Endothelial cell of umbilical vein (primary cell): ENCODE measurements at places on chromosomes 12 and 14. TPM values are rescaled to one million over a fixed set of nuclear protein-coding genes. Genes with fewer than 3 reads are reported as not detected.
A peak's percentile ranks its signal among the peaks of the same experiment; 100 is the strongest.

- no peaks in the 10 kb centered on the region for H3K36me3 ChIP-seq
- no peaks in the 10 kb centered on the region for H3K27me3 ChIP-seq
These were observed 59.0 kb downstream of the CCDC85C start for GRCh38 chr14:99544991-99545390.

INHBC gene
- not detected in 2 replicates for total RNA-seq

CRIP1 gene
- total RNA-seq: 4.8 and 8.1 TPM in 2 replicates

- H3K4me1 ChIP-seq: peaks cover 6% of the 10 kb centered on the region
- peak; percentile 85 for DNase-seq
- no peak overlapping the region for H3K4me3 ChIP-seq
- no peaks in the 10 kb centered on the region for H3K27me3 ChIP-seq
- H3K36me3 ChIP-seq: no peaks in the 10 kb centered on the region
These were observed 56.4 kb upstream of the ATP2A2 start for GRCh38 chr12:110224379-110225304.

DNA sequence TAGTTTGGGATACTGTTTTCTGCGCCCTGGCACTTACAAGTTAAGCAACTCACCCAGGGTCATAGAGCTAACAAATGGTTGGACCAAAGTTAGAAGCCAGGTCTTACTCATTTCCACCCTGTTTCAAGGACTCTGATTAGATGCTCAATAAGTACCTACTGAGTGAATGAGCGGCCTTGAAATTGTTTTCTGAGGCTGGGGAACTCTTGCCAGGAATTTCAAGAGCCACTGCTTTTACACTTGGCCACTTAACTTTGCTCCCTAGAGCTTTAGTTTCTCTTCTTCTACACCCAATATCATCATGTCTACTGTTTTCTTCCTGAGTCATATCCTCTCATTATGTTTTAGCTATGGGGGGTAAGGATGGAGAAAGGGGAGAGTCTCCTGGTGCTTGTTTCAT lies 431.6 kb downstream of the ZFP36L1 start:
- DNase-seq: peak; percentile 73
- no peaks in the 10 kb centered on the region for H3K36me3 ChIP-seq
- H3K4me1 ChIP-seq: peaks cover 28% of the 10 kb centered on the region
- H3K27me3 ChIP-seq: no peaks in the 10 kb centered on the region
- H3K27ac ChIP-seq: peak overlapping the region; percentile 69
- H3K4me3 ChIP-seq: no peak overlapping the region

DNA sequence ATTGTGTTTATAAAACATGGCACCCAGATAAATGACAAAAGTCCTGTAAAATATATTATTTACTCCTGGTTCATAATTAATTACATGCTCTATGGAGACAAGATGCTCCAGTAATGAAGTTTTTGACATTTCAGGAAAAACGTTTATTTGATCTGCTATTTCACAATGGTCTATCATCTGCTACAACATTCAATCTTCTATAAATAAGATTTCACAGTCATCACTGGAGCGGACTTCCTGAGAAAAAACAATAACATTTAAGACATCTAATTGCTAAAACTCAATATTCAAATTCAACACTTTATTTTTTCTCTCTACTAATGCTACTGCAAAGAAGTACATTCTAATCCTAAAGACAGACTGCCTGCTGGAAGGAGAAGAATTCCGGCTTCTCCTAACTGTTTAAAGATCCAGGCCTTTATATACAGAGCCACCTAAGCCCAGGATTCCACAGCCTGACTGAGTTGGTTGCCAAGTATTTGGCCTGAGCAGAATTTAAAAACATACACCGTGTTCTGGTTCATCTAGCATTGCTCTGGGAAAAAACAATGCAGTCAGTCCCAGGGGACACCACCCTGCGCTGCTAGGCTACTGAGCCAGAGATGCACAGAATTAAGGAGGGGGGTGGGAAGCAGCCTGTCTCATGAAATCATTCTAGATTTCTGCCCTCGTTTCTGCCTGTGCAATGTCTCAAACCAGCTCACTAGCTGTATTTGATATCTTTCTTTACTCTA lies 58.0 kb downstream of the TMTC1 start:
- H3K4me3 ChIP-seq: no peak overlapping the region
- peaks cover 17% of the 10 kb centered on the region for H3K4me1 ChIP-seq
- H3K36me3 ChIP-seq: no peaks in the 10 kb centered on the region
- peak overlapping the region; percentile 54 for H3K27ac ChIP-seq
- H3K27me3 ChIP-seq: no peaks in the 10 kb centered on the region

DLGAP5 gene
- 83.2 and 83.5 TPM in 2 replicates for total RNA-seq

MYF6 gene
- not detected in 2 replicates for total RNA-seq

CACNA2D4 gene
- 0.51 and 0.73 TPM in 2 replicates for total RNA-seq

NINJ2 gene
- 0.75 and 1.4 TPM in 2 replicates for total RNA-seq

GPN3 gene
- total RNA-seq: 25.0 and 29.6 TPM in 2 replicates

GRCh38 chr12:125470838-125471783 lies 405.9 kb downstream of the AACS start:
- no peak for DNase-seq
- no peaks in the 10 kb centered on the region for H3K27me3 ChIP-seq
- no peak overlapping the region for H3K27ac ChIP-seq

- DNase-seq: no peak
- H3K27me3 ChIP-seq: no peaks in the 10 kb centered on the region
- H3K4me3 ChIP-seq: no peak overlapping the region
- no peaks in the 10 kb centered on the region for H3K4me1 ChIP-seq
- H3K36me3 ChIP-seq: no peaks in the 10 kb centered on the region
These were observed 191.8 kb downstream of the SLC16A7 start for GRCh38 chr12:59787610-59788009.

DHRS7 gene
- total RNA-seq: 29.3 and 35.7 TPM in 2 replicates

MGP gene
- 284 and 398 TPM in 2 replicates for total RNA-seq

DNA sequence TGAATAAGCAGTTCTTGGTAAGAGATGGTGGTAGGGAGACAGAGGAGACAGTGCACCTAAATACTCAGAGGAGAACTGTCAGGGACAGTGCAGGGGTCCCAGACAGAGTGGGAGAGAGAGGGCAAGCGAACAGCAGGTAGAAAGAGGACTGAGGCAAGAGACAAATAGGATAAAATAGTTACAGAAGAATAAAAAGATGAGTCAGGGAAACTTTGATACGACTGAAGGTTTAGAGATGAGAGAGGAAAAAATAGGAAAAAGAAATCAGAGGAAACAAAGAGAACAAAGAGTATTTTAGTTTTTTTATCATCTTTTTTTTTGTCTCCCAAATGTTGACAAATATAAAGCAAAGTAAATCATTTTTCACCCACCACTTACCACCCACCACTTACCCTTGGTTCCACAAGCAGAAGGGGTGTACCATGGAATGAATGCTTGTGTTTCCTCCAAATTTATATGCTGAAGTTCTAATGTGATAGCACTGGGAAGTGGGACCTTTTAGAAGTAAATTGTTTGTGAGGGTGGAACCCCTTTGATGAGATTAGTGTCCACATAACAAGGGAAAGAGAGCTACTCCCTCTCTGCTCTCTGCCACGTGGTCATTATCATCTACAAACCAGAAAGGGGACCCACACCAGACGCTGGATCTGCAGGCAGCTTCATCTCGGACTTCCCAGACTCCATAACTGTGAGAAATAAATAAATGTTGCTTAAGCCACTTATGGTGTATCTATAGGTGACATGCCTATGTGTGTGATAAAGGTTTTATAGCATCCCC lies 292.1 kb downstream of the BTG1 start:
- H3K27me3 ChIP-seq: no peaks in the 10 kb centered on the region
- no peak for DNase-seq
- H3K4me1 ChIP-seq: no peaks in the 10 kb centered on the region
- no peaks in the 10 kb centered on the region for H3K36me3 ChIP-seq

DNA sequence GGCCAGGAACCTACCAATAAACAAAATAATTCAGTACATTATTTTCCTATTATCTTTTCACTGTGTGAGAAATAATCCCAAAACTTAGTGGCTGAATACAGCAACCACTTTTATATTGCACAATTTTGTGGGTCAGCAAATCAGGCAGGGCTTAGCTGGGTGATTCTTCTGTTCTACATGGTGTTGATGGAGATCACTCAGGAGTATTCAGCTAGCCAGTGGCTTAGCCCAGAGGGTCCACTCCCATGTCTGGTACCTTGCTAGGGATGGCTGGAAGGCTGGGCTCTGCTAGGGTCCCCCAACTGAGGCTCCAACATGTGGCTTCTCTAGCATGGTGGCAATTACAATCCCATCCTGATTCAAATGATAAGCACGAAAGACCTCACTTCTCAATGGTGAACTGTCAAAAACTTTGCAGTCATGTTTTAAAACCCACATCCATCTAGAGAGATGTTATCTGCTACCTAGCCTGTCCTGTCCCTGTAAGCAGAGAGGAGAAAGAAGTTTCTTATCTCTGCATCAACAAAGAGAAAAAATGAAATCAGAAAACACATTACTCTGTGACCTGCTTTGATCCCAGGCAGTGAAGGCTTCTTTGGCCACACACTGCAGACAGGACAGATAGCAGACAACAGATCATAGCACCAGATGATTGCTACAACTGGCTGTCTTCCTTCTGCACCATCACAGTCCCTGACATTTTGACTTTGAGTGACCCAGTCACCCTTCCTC lies 51.0 kb upstream of the MYL2 start:
- no peaks in the 10 kb centered on the region for H3K27me3 ChIP-seq
- no peak overlapping the region for H3K4me3 ChIP-seq
- H3K36me3 ChIP-seq: no peaks in the 10 kb centered on the region
- no peaks in the 10 kb centered on the region for H3K4me1 ChIP-seq
- no peak for DNase-seq

GRCh38 chr12:105457026-105457425 lies 126.5 kb downstream of the C12orf75 start:
- peaks cover 32% of the 10 kb centered on the region for H3K4me1 ChIP-seq
- H3K36me3 ChIP-seq: no peaks in the 10 kb centered on the region
- H3K4me3 ChIP-seq: no peak overlapping the region
- H3K27ac ChIP-seq: no peak overlapping the region
- H3K27me3 ChIP-seq: no peaks in the 10 kb centered on the region

TAS2R43 gene
- total RNA-seq: 0.88 and 1.8 TPM in 2 replicates

DNA sequence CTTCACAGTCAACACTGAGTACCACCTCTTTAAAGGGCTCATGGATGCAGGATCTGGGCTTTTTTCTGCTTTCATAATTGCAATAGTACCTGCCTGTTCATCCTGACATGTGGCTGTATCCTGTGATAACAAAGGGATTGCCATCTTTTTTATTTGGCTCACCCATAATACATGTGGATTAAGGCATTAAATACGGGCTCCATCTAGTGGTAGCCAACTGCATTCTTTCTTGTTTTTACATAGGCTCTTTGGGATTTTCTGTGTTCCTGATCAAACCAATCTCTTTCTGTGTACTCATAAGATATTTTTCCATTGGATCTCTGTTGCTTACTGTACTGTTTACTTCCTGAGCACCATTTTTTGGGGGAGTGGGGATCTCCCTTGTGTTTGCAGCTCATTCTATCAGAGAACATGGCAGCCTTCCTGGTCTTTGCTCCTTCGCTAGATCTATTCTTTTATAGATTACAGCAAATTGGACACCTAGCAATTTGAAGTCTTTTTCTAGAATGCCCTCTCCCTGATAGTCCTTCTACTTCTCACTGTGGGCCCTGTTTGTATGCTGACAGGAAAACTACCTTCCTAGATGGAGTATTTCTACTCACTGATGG lies 723.4 kb upstream of the MDGA2 start:
- no peaks in the 10 kb centered on the region for H3K4me1 ChIP-seq
- H3K36me3 ChIP-seq: no peaks in the 10 kb centered on the region
- DNase-seq: peak; percentile 19
- H3K27ac ChIP-seq: no peak overlapping the region
- H3K4me3 ChIP-seq: no peak overlapping the region

DNA sequence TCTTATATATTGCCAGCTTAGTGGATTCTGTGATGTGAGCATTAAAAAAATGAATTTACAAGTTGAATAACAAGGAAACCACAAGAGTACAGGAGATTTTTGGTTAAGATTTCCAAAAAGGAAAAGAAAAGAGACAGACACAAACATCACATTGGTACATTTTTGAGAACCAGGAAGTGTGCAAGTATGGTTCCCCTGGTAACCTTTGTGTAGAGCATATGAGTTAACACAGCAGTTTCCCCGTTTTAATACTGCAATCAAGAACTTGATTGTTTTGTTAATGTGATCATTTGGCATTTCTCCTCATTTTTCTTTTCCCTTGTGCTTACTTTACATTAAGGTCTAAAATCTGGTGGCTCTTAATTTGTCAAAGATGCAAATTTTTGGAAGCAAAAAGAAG lies 490.4 kb upstream of the ATP2B1 start:
- no peaks in the 10 kb centered on the region for H3K36me3 ChIP-seq
- no peaks in the 10 kb centered on the region for H3K27me3 ChIP-seq
- peak; percentile 91 for DNase-seq
- H3K4me1 ChIP-seq: peaks cover 27% of the 10 kb centered on the region
- no peak overlapping the region for H3K4me3 ChIP-seq

P2RX7 gene
- total RNA-seq: 5.1 and 8.1 TPM in 2 replicates

DNA sequence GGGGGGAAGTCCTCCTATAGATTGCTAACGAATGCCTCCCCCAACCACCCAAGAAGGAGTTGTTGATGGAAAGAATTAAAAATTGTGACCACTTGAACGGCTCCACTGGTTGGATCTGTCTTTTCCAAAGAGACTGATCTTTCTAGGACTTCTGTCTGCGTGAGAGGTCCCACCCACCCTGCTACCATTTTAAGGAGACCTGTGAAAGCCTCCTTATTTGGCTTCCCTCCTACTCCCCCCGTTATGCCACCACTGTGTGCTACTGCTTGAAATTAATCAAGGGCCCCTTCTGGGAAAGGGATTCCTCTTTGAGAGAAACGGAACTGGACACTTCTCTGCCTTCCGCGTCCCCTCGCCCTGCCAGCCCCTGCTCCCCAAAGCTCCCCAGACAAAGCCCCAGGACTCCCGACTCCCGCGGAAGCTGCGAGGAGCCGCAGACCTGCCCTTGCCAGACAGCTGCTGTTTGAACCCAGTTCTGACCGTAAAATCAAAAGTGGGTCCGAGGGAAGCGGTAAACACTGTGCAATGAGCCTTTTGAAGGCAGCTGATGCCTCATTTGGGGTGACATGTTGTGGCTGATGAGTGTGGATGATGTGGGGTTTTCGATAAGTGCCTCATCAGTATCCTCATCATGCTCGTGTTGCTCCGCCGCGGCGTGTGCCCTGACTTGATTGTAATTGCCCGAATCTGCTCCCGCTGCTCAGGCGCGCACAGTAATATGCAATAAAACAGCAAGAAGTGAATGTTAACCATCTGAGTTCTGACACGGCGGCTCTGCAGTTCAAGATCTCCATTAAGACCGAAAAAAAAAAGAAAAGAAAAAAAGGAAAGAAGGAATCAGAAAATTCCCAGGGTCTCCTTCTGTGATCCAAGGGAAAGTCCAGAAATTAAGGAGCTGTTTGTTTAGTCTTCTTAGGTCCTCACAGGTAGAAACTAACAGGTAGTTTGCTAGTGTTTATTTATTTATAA lies 48.2 kb downstream of the MBIP start:
- no peak overlapping the region for H3K4me3 ChIP-seq
- DNase-seq: peak; percentile 5
- H3K4me1 ChIP-seq: no peaks in the 10 kb centered on the region
- H3K27me3 ChIP-seq: peaks cover 54% of the 10 kb centered on the region

- H3K27ac ChIP-seq: no peak overlapping the region
- DNase-seq: no peak
- no peaks in the 10 kb centered on the region for H3K36me3 ChIP-seq
These were observed 32.1 kb upstream of the ARID2 start for GRCh38 chr12:45697371-45697770.

GRCh38 chr14:73526036-73526984 lies 10.6 kb upstream of the ACOT1 start:
- DNase-seq: no peak
- H3K36me3 ChIP-seq: no peaks in the 10 kb centered on the region
- no peak overlapping the region for H3K27ac ChIP-seq
- no peaks in the 10 kb centered on the region for H3K27me3 ChIP-seq
- no peak overlapping the region for H3K4me3 ChIP-seq
- no peaks in the 10 kb centered on the region for H3K4me1 ChIP-seq
